ENCODE measurements at places on chromosomes 2 and 18.

GRCh38 chr2:179751163-179751809 lies 110.1 kb downstream of the ZNF385B start:
- peak; percentile 74 for DNase-seq

- no peak for DNase-seq
Measured at GRCh38 chr18:48139431-48140347, 209.2 kb upstream of the SMAD2 start.

DNA sequence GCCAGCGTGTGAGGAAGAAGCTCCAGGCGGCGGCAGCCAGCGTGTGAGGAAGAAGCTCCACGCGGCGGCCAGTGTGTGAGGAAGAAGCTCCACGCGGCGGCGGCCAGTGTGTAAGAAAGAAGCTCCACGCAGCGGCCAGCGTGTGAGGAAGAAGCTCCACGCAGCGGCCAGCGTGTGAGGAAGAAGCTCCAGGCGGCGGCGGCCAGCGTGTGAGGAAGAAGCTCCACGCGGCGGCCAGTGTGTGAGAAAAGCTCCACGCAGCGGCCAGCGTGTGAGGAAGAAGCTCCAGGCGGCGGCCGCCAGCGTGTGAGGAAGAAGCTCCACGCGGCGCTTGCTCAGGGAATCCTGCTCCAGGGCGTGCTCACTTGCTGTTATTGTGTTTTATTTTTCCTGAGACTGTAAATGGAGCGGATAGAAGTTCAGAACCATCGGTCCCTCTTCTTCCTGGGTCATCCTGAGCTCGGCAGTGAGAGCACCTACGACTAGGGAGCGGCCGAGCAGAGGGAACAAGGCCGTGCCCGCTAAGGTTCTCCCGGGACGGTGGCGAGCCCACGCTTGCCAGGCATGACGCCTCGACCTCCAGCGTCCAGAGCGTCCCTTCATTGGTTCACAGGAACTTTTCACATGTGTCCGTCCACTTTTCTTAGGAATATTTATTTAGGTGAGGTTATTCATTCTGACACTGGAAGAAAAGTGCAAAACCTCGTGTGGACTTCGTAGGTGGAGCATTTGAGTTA lies 94.2 kb downstream of the TMEM18 start:
- no peak for DNase-seq

GRCh38 chr18:51082571-51083267 lies 52.7 kb downstream of the SMAD4 start:
- no peak for DNase-seq

GRCh38 chr2:225497166-225497565 lies 97.7 kb downstream of the NYAP2 start:
- DNase-seq, result no peak

DNA sequence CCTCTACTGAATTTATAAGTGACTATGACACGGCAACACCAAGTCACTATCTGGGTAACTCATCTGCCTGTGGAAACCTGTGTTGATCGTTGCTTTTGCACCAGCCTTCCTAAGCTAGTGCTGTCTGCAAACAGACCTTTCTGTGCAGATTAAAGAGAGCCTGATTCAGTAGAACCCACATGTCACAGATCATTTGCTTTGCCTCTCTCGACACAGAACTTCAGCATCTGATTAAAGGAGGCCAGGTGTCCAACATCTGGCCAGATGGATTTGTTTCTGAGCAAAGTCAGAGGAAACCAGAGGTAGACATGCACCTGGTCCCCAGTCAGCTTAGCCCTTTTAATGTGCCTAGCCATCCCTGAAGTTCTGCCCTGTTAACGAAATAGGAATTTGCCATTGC lies 15.0 kb upstream of the TTR start:
- no peak for DNase-seq

Data from adipocyte (in vitro differentiated cells).